Activated naive CD8-positive, alpha-beta T cell treated with anti-CD3 and anti-CD28 coated beads, Interleukin-2, amount 50 U/mL, for 24 hours (primary cell): ENCODE measurements at places on chromosomes 4 and X.

- H3K36me3 ChIP-seq: no peaks in the 10 kb centered on the region
- no peaks in the 10 kb centered on the region for H3K27me3 ChIP-seq
- H3K4me3 ChIP-seq: no peak overlapping the region
- DNase-seq: no peak
- H3K27ac ChIP-seq: no peak overlapping the region
- H3K4me1 ChIP-seq: no peaks in the 10 kb centered on the region
These were observed 501.8 kb upstream of the GALNT7 start for GRCh38 chr4:172666711-172667368.

DNA sequence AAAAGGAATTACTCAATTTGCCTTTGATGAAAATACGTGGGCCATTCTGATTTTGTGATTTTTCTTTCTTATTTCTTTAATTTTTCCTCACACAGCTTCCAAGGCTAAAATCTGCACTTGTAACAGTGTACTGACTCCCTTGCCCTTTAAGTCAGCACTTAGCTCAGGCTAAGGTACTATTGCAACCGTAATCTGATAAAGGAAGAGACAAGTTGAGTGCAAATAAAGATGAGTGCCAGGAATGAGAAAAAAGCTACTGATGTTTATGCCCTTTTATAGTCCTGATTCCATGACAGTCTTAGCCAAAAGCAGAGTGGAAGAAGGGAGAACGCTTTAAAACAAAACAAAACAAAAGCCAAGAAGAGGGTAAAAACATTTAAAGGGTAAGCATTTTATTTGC lies 6.0 kb downstream of the DMD start:
- no peaks in the 10 kb centered on the region for H3K27me3 ChIP-seq
- H3K4me3 ChIP-seq: no peak overlapping the region
- no peak for DNase-seq
- H3K36me3 ChIP-seq: no peaks in the 10 kb centered on the region
- no peak overlapping the region for H3K27ac ChIP-seq

DNA sequence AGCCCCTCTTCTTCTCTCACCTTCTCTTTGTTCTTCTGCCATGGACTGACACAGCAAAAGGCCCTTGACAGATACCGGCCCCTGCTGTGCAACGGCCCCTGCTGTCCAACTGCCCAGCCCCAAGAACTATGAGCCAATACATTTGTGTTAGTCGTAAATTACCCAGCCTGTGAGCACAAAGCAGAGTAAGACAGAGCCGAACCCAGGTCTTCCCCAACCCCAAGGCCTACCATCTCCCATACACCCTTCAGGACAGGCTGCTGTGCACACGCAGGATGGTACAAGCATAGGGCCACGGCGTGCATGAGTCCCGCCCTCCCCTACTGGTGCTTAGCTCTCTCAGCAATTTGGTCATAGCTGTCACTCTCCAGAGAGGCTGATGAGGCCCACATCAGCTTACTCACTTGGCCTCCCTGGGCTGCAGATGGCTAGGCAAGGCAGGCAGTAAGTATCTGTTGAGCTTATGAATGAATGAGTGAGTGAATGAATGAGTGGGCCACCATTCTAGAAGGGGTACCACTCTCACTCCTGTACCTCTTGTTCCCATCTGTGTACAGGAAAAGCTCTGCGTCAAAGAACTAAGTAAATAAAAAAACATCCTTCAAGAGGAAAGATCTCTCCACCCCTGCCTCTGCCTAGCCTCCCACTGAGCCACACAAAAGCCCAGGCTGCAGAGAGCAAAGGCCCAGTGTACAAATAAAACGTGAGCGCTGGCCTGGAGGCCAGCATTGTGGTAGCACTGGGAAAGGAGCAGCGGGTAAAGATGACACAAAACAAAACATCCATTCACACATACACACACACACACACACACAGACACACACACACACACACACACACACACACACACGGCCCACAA lies 13.9 kb downstream of the WDR1 start:
- H3K4me3 ChIP-seq: peak overlapping the region; percentile 38
- peaks cover 76% of the 10 kb centered on the region for H3K36me3 ChIP-seq
- H3K27ac ChIP-seq: peak overlapping the region; percentile 95
- DNase-seq: no peak

DNA sequence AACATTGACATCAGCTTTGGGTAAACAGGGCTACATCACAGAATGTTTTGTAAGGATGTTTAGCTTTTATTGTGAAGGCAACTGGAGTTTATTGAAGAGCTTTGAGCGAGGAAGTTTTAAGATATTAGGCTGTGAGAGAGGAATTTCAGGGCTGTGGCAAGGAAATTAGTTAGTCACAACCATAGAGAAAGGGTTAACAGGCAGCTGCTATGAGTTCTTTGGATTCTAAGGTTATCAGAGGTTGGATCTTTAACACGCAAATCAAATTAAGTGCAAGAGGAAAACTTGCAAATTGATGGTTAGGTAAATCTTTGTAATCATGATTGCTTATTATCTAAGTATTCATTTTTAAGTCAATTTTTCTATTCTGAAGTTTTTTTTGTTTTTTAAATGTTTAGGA lies 156.0 kb downstream of the UGT8 start:
- H3K27me3 ChIP-seq: peaks cover 9% of the 10 kb centered on the region
- H3K36me3 ChIP-seq: no peaks in the 10 kb centered on the region
- no peak overlapping the region for H3K27ac ChIP-seq
- no peak overlapping the region for H3K4me3 ChIP-seq

DNA sequence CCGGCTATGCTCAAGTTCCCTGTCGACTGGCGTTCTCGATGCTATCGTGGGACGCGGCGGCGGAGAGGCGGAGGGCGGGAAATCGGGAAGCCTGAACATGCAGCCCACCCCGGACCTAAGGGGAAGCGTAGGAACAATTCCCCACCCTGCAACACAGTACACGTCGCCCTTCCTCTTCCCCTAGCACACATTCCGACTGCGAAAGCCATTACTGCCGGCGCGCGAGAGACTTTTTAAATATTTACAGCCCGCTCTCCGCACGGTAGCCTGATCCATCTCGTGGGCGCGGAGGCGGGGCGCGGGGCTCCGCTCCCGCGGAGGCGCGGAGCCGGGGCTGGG lies 48.1 kb upstream of the BCOR start:
- peak overlapping the region; percentile 32 for H3K4me3 ChIP-seq
- H3K4me1 ChIP-seq: peaks cover 27% of the 10 kb centered on the region
- H3K36me3 ChIP-seq: peaks cover 1% of the 10 kb centered on the region
- peaks cover 2% of the 10 kb centered on the region for H3K27me3 ChIP-seq

DNA sequence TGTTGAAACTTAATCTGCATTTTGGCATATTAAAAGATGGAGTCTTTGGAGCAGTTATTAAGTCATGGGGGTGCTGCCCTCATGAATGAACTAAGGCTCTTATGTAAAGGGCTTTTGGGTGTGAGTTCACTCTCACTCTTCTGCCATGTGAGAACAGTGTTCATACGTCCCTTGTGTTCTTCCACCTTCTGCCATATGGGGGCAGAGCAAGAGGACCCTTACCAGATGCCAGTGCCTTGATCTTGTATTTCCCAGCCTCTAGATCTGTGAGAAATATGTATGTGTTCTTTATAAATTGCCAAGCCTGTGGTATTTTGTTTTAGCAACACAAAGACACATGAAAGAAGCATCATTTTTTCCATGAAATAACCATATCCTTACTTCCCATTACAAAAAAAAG lies 213.9 kb downstream of the SPOCK3 start:
- H3K27ac ChIP-seq: no peak overlapping the region
- no peak for DNase-seq
- no peaks in the 10 kb centered on the region for H3K27me3 ChIP-seq
- H3K36me3 ChIP-seq: no peaks in the 10 kb centered on the region
- no peaks in the 10 kb centered on the region for H3K4me1 ChIP-seq

GRCh38 chr4:33802578-33802977 lies 2441.7 kb downstream of the ARAP2 start:
- DNase-seq: no peak
- H3K4me1 ChIP-seq: no peaks in the 10 kb centered on the region

DNA sequence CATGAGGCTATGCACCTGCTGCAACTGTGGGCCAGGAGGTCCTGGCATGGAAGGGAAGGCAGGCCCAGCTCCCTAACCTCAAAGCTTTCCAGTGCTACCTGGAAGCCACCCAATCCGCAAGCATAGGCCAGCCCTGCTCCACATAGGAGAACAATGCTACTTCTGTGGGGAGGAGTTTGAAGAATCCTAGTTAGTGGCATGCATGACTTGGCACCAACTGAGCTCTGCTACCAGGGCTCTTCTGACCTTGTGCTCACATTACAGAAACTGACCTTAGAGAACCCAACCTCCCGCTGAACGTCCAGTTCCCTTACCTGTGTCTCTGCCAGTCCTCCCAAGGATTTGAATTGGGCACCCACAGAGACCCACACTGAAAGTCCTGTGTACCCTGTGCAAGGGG lies 58.8 kb downstream of the USP46 start:
- no peak for DNase-seq
- H3K36me3 ChIP-seq: peaks cover 4% of the 10 kb centered on the region
- no peak overlapping the region for H3K4me3 ChIP-seq
- no peak overlapping the region for H3K27ac ChIP-seq

DNA sequence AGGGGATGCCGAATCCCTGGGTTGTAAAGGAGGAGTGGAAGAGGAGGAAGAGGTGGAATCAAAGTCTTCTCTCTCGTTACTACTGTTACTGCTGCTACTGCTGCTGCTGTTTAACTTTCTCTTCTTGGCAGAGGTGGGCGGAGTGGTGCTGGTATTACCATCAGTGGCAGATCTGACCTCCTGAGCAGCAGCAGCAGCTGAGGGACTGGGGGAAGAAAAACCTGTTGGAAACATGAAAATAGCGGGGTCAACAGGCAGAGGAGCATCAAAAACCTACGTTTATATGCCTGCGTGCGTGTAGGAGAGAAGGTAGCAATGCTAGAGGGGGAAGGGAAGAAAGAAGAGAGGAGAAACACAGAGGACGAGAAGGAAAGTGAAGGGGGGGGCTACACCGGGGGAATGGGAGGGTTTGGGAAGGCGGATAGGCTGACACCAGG lies 339 bp downstream of the CUL4B start:
- H3K36me3 ChIP-seq: peaks cover 10% of the 10 kb centered on the region
- no peaks in the 10 kb centered on the region for H3K27me3 ChIP-seq
- peak; percentile 25 for DNase-seq

DNA sequence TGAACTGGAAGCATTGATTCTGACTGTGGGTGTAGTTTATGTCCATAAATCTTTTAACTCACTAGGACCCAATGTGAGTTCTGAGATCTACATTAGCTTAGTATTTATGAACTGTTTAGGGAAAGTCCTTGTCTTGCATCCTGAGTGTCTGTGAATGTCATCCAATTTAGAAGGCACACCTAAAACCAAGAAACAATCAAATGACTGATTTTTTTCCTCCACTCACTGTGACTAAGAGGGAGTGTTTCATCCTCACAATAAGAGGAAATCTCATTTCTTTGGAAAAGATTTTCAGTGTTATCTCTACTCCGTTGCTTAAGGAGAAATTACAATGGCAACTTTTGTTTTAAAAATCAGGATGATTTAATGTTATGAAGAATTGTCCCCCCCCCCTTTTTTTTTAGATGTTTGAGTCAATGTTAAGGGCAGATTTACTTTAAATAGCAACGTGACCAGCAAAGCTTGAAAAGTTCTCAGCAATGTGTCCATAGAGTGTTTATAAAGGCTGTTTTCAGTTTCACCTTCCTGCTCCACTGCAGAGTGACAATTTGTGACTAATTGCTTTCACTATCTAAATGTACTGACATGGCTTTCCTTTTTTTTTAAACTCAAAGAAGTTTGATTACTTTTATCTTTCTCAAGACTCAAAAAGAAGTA lies 173.0 kb downstream of the SPCS3 start:
- H3K27me3 ChIP-seq: no peaks in the 10 kb centered on the region
- H3K4me1 ChIP-seq: no peaks in the 10 kb centered on the region
- H3K36me3 ChIP-seq: no peaks in the 10 kb centered on the region
- no peak for DNase-seq

GRCh38 chr4:66750273-66750672 lies 795.0 kb downstream of the CENPC start:
- H3K4me3 ChIP-seq: no peak overlapping the region
- H3K27me3 ChIP-seq: no peaks in the 10 kb centered on the region
- H3K36me3 ChIP-seq: no peaks in the 10 kb centered on the region
- no peaks in the 10 kb centered on the region for H3K4me1 ChIP-seq

GRCh38 chr4:53064609-53065008 lies 202.5 kb downstream of the RASL11B start:
- no peak overlapping the region for H3K4me3 ChIP-seq
- no peak for DNase-seq
- no peak overlapping the region for H3K27ac ChIP-seq

- H3K27ac ChIP-seq: no peak overlapping the region
- H3K27me3 ChIP-seq: no peaks in the 10 kb centered on the region
- H3K36me3 ChIP-seq: no peaks in the 10 kb centered on the region
- DNase-seq: no peak
- H3K4me3 ChIP-seq: no peak overlapping the region
These were observed 295.9 kb upstream of the CASK start for GRCh38 chrX:42219231-42219630.
